ENCODE measurements at places on chromosomes 7 and 10.
A peak's percentile ranks its signal among the peaks of the same experiment; 100 is the strongest.

DNA sequence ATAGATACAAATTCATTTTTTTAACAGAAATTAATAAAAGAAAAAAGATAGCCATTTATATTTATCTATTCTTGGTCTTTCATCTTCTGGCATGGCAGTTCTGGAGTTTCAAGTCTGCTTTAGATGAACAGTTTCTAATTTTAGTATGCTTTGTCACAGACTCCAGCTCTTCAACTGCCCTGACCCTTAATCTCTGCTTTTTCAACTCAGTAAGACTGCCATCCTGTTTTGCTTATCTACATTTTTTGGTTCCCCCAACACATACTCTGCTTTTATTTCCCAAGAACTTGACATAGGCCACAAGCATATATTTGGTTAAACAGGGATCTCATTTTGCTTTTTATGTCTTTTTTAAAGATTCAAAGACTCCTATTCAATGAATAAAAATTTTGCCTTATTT lies 309.3 kb upstream of the KCND2 start:
- no peak for DNase-seq

DNA sequence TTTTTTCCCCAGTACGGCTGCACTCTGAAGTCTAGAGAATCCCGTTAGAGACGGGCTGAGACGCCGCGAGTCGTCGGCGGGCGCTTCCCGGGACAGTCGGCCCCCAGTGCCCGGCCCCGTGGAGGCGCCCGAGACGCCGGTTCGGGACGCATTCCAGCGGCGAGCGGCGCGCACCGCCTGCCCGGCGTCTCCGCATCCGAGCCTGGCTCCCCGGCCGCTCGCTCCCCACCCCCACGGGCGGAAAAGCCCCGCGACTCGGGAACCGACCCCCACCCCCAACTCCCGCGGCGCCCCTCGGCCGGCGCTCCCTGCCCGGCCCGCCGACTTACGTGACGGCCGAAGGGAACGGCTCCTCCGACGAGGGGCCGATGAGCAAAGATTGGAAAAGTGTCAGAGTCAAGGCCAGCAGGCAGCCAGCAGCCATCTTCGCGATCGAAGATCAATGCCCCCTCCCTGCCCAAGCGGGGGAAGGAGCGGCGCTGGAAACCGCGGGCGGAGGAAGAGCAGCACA lies 486 bp downstream of the CACNA2D1 start:
- no peak for DNase-seq

DNA sequence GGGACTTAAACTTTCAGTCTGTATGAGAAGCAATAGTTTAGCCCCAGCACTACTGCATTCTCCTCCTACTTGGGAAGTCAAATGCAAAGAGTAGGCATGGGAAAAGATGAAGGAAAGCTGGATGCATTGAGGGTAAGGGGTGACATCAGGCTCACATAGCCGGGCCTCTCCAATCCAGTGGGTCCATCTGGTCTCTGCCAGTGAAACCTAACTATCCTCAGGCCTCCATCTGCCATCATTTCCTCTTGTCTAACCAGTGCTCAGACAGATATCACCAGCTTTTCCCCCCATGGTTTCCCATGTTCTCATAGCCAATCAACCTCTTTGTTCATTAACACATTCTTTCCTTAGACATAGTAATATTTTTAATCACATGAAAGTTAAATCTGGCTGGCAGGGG lies 118.3 kb downstream of the DGKI start:
- DNase-seq, result no peak

- DNase-seq, result peak; percentile 6
Measured at GRCh38 chr7:121547544-121548092, 151.5 kb upstream of the FAM3C start.

GRCh38 chr7:150919160-150919559 lies 59.0 kb downstream of the KCNH2 start:
- DNase-seq, result no peak

GRCh38 chr7:150322833-150323681 lies at the start of the genes ACTR3C and LRRC61:
Gene ACTR3C (minus strand): TSS chr7:150323545. CDS start chr7:150295296, 28,249 bp downstream.
Gene LRRC61 (plus strand): TSS chr7:150323355. CDS start chr7:150336862, 13,507 bp downstream.
- DNase-seq, result no peak

DNA sequence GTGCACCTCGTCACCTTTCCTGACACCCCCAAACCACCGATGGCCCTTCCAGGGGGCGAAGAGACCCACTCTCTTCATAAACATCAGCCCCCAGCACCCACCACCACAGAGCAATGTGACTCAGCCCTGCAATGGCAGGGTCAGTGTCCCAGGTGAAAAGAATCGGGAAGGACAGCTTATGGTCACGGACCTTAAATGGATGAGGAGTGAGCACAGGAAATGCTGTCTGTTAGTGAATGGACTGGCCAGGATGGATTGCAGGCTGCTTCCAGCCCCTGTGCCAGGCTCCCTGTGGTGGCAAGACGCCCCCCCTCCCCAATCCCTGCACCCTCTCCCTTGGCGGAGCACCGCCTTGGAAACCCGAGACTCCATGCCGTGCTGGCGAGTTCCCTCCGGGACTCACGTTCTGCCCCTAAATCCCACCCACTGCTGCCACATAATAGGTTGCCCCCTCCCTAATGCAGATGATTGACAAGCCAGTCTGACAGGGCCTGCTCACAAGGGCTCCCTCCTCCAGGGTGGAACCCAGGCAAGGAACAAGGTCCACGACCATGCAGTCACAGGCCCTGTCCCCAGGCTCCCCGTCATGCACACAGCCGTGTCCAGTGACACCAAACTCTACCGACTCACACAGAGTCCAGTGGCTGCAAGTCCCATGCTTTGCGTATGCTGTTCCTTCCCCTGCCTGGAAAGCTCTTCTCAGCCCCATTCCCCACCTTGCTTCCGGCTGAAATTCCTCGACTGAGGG lies 7.3 kb downstream of the ASB13 start:
- no peak for DNase-seq

DNA sequence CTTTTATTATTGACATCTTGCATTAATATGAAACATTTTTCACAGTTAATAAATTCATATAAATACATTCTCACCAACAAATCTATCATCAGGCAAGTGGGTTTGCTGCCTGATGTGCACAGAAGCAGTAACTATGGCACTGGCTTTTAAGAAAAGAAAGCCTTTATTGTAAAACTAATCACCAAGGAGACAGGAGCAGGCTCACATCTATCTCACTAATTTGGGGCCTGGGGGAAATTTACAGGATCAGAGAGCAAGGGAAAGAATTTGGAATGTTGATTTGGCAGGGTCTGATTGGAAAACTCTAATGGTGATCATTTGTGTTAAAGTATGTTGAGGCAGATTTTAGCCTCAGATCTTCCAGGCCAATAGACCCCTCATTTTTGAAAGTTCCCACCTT lies 605.7 kb downstream of the POM121L12 start:
- no peak for DNase-seq

- no peak for DNase-seq
Measured at GRCh38 chr10:125017547-125018298, 75.8 kb downstream of the ZRANB1 start.

GRCh38 chr7:65975814-65976445 lies 6.1 kb downstream of the GUSB start:
- no peak for DNase-seq

- DNase-seq, result no peak
Measured at GRCh38 chr10:117005527-117006055, 604 bp upstream of the SHTN1 start.

GRCh38 chr7:99638731-99639130 lies 22.0 kb downstream of the ZSCAN25 start:
- no peak for DNase-seq

DNA sequence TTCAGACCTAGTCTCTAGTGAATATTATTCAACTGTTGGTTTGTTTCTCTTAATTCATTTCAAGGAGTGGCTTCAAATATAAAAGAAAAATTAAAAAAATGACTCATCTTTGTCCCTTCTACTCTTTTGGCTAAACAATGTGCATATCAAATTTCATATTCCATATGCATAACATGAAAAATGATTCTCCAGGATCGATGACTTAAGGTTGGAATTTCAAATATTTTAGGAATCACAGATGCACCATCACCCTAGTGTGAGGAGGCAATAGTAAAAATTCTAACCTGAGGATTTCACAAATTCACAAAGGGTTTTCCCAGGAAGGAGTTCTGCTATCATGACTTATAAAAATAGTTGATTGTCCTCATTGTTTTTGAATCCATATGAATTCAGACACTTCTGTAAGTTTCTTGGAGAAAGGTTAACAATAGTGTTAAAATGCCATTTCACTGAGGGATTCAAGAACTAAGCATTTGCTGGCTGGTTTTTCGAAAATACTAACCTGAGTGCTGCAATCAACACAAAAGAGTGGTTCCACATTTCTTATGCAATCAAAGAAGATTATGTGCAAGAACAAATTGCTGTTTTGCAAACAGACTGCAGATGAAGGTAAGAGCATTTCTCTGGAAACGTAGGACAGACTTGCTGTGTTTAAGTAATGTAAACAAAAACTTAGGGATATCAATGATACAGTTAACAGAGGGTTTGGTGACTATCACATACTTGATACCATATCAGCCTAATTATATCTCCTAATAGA lies 547.5 kb upstream of the LRRTM3 start:
- no peak for DNase-seq
